ENCODE measurements at places on chromosomes 3 and 15.

- no peak for DNase-seq
Measured at GRCh38 chr15:77606142-77607034, 26.3 kb downstream of the LINGO1 start.

GRCh38 chr15:38516626-38517025 lies 48.0 kb downstream of the RASGRP1 start:
- DNase-seq = no peak

DNA sequence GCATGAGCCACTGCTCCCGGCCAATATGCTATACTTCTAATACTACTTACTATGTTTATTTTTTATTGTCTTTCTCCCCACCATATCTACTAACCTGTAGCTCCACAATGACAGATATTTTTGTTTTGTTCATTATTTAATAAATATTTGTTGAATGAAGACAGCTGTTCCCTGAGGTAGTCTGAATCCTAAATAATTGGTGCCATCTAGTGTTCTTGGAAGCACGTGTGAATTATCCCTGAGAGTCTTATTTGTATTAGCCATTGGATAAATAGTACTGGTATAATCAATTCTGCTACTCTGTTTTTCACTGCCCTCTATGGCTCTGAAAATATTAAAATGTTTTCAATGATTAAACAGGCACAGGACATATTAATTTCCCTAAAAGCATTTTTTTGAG lies 5.6 kb upstream of the APPL1 start:
- no peak for DNase-seq

- no peak for DNase-seq
Measured at GRCh38 chr15:69076756-69077155, 62.3 kb downstream of the NOX5 start.

- DNase-seq = no peak
Measured at GRCh38 chr3:46923559-46924350, 46.2 kb downstream of the PTH1R start.

- no peak for DNase-seq
Measured at GRCh38 chr3:197408177-197408957, 110.0 kb upstream of the DLG1 start.

DNA sequence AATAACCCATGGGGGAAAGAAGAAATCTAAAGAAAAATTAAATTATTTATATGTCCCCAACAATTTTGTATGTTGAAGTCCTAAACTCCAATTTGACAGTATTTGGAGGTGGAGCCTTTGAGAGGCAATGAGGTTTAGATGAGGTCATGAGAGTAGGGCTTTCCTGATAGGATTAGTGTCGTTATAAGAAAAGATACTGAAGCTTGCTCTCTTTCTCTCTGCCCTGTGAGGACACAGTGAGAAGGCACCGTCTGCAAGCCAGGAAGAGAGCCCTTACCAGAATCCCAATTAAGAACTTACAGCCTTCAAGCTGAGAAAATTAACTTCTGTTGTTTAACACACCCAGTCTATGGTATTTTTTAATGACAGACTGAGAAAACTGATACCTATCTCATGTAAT lies 16.1 kb upstream of the OR5AC2 start:
- no peak for DNase-seq

GRCh38 chr3:66692042-66692765 lies 191.4 kb upstream of the LRIG1 start:
- no peak for DNase-seq

DNA sequence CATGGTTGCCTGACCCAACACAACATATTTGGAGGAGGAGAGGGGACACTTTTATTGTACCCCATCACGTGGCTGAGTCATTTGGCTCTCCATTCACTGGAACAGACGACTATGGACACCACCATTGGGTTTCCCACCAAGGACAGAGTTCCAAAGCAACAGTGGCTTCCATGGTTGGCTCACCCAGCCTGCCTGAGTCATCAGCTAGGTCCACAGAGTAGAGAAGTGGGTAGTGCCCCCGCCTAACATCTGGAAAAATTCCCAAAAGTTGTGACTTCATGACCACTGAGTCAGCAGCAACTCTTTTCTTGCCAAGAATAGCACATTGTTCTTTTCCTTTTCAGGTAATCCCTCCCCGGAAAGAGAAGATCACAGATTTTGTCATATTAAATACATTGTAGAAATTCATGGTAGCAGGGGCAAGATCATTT lies 3.0 kb upstream of the PPP1R2 start:
- no peak for DNase-seq

DNA sequence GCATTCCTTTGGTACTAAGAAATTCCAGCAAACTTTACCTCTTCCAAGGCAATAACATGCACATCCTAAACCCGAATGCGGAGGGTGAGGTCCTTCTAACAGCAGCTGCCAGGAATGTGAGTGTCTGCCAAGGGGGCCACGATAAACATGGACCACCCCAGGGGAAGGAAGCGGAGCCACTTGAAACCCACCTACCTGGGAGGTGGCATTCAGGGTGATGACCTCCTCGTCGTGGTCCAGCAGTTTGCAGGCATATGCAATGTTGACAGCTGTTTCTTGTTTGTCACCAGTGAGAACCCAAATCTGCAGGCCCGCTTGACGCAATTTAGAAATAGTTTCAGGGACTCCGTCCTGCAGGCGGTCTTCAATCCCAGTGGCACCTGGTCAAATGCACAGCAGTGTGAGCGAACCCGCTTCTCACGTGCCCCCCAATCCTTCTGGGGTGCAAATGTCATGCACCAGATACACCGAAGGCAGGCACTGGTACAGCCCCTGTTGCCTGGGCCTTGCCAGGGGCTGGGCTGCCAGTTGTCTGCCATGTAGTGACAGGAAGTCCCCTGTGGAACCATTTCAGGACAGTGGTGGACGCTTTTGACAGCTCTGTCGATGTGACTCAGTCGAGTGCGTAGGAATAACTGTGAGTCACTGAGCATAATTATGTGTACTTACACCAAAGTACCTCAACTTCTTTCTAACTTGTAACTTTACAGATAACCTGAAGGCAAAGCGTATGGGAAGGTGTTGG lies 161.2 kb downstream of the ATP10A start:
- no peak for DNase-seq

- DNase-seq = no peak
Measured at GRCh38 chr3:46684891-46685290, 8.6 kb downstream of the ALS2CL start.

- DNase-seq = no peak
Measured at GRCh38 chr3:195790901-195791300, 20.8 kb downstream of the MUC4 start.

GRCh38 chr15:81685237-81685636 lies 311.2 kb upstream of the TMC3 start:
- no peak for DNase-seq

GRCh38 chr15:41022487-41023090 lies 69.3 kb downstream of the CHAC1 start:
- no peak for DNase-seq

GRCh38 chr3:57661404-57661803 lies 31.5 kb downstream of the DENND6A start:
- DNase-seq = no peak

- no peak for DNase-seq
Measured at GRCh38 chr3:23830869-23831484, 25.2 kb downstream of the UBE2E1 start.

- DNase-seq = no peak
Measured at GRCh38 chr3:72336821-72337479, 511.3 kb downstream of the SHQ1 start.

- DNase-seq = no peak
Measured at GRCh38 chr3:72630969-72631344, 217.3 kb downstream of the SHQ1 start.

- DNase-seq = no peak
Measured at GRCh38 chr3:188914552-188914951, 257.2 kb upstream of the TPRG1 start.

Measured in stimulated activated CD8-positive, alpha-beta memory T cell treated with anti-CD3 and anti-CD28 coated beads, Interleukin-7, amount 100 ng/mL, for 4 hours (primary cell).